ENCODE measurements at places on chromosomes 4 and X. TPM values are rescaled to one million over a fixed set of nuclear protein-coding genes. Genes with fewer than 3 reads are reported as not detected.

The XK gene
- total RNA-seq, result not detected

The EVC gene
- total RNA-seq, result 2.8 TPM

The LRIT3 gene
- total RNA-seq, result not detected

The PCDH7 gene
- total RNA-seq, result not detected

The CWH43 gene
- total RNA-seq, result not detected

All from HepG2 (cell line).